Heart right ventricle (tissue), 16 donors: ENCODE measurements at places on chromosomes 12 and 14.
A peak's percentile ranks its signal among the peaks of the same experiment; 100 is the strongest.

DNA sequence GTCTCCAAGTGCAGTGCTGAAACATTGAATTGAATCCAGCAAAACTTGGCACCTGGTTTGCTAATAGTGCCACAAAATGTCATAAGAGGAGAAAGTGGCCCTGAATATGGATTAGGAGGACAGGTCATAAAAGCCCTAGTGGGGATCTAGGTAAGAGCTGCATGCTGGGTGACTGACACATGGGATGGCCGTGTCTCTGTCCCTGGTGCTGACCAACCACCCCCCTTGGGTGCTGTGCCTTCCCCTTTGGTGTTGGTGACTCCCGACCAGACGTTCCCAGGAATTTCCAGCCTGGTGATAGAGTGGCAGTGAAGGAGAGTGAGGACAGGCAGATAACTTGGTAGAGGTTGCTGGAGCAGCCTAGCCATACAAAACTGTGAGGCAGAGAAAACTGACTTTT, 142.8 kb downstream of the VRK1 start:
- DNase-seq, result no peak

- no peak for DNase-seq
Measured at GRCh38 chr12:122452701-122453285, 30.3 kb upstream of the CLIP1 start.

GRCh38 chr12:32776258-32776657, 20.6 kb upstream of the YARS2 start:
- DNase-seq, result no peak

DNA sequence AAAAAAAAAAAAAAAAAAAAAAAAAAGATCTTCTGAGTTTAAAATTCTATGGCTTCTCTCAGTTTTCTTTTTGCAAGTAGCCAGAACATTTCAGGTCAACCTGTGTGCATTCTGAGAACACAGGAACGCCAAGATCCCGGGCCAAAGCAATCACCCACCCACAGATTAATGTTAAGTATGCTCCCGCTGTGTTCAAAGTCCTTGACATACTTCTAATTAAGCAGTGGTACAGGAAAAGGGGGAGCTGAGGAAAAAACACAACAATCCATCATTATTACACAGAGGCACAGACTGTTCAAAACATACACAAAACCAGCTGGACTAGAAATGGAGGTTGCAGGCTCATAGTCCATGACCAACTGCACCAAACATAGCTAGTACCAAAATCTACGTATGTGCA, 2.8 kb downstream of the FBXO21 start:
- DNase-seq, result no peak

GRCh38 chr14:58166005-58166983, 14.3 kb upstream of the ARMH4 start:
- peak; percentile 87 for DNase-seq

DNA sequence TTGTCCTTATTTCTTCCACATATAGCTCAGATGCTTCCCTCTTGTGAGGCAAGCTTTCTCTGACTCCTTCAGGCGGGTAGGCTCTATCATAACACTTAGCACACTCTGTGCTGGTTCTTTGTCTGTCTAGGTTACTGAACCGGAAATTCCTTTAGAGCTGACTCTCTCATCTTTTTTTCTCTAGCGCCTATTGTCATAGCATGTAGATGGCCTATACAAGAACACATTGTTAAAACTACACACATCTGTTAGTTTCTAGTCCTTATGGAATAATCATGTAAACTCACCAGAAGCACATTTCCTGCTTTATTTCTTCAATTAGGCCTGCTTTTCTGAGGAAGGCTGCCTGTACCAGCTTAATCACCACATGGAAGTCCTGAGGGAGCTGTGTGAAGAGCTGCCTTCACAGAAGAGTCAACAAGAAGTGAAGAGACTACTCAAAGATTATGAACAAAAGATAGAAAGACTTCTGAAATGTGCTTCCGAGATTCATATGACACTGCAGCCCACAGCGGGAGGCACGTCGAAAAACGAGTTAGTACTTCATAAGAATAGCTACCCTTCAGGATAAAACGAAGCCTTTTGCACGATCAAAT, 143.9 kb downstream of the SYNE2 start:
- no peak for DNase-seq

DNA sequence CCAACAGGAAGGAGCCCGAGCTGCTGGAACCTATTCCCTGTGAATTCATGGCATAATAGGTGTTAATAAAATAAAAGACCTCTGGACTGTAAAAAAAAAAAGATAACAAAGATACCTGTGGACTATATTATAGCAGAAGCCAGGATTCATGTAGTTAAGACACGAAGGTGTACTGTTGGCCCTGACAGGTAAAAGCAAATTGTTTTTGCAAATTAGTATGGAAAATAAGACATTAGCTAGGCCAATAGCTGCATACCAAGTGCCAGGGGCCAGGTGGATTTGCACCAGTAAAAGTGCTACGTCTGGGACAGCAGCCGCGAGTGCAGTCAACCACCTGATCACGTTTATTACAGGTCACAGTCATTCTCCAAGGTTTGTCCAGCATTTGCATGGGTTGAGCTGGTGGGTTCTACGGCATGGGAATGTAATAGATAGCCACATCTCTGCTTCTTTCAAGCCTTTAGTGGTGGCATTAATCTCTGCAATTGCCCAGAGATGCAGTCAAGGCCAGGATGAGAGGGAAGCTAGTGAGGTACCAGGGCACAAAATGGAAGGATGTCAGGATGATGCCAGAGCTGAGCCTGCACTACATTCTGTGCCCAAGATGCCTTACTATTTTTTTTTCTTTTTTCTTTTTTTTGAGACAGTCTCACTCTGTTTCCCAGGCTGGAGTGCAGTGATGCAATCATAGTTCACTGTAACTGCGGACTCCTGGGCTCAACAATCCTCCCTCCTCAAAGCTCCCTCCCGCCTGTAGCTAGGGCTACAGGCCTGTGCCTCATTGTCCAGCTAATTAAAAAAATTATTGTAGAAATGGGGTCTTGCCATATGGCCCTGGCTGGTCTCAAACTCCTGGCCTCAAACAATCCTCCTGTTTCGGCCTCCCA, 26.3 kb downstream of the TNFAIP2 start:
- no peak for DNase-seq

GRCh38 chr12:10721651-10722501, 1.2 kb downstream of the YBX3 start:
- DNase-seq, result peak; percentile 82

DNA sequence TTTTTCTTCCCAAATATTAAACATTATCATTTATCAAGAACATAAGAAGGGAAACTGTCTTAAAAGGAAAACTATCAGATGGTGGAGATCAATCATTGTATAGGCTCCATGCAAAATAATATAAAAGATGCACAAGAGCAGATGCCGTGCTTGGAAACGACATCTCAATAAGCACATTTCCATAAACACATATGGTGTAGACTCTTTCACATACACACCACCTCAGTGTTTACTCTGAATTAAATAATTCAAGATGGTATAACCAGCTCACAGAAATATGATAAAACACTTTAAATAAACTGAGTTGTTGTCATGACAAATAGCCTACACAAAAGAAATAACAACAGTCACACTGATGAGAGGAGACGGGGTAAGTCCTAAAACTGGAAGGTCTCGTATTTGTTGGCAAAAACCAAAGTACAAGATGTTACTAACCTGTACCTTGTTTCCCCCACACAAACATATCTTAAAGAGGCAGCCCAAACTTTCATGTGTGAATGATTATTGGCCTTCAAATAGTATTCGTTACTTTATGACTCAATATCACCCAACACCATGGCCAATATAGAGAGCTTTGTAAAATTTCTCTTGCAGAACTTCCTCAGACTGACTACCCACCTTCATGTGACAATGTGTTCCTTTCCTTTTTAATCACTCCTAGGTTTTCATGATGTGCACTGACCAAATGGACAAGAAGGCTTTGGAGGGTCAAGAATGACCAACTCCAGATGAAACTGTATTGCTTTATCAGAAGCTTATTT, 48.6 kb upstream of the TMPO start:
- no peak for DNase-seq

DNA sequence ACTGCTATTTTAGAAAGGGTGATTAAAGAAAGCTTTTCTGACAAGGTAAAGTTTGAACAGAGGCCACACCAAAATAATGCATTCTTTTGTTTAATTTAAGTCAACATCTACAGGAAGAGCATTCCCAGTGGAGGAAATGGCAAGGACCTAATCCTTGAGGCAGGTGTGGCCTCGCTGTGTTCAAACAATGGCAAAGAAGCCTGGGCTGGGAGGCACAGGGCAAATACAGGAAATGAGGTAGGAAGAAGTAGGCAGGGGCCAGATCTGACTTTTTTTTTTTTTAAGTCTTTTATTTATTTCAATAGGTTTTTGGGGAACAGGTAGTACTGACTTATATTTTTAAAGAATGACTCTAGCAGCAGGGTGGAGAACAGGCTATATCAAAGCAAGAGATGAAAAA, 53.5 kb downstream of the ARMH4 start:
- peak; percentile 63 for DNase-seq
